ENCODE measurements at places on chromosomes 4 and X.

- DNase-seq = no peak
Observed at GRCh38 chrX:67721321-67721720, 177.5 kb downstream of the AR start.

DNA sequence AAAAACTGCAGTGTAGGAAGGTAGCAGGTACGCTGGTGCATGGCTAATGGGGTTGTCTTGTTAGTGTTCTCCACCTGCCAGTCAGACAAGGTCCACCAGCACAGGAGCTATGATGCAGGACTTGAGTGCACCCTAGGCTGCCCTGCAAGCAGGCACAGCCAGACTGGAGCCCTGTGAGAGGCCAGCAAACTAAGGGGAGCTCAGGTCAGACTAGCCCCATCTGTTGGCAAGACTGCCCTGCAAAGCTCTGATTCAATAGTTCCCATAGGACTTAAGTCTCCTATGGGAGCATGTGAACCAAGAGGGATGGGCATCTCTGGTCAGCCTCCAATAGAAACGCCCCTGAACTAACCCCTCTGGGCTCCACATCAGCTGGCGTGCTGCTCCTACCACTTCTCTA, 1307.3 kb downstream of the C4orf33 start:
- no peak for DNase-seq

GRCh38 chrX:43741843-43742573, 85.9 kb downstream of the MAOA start:
- no peak for DNase-seq

DNA sequence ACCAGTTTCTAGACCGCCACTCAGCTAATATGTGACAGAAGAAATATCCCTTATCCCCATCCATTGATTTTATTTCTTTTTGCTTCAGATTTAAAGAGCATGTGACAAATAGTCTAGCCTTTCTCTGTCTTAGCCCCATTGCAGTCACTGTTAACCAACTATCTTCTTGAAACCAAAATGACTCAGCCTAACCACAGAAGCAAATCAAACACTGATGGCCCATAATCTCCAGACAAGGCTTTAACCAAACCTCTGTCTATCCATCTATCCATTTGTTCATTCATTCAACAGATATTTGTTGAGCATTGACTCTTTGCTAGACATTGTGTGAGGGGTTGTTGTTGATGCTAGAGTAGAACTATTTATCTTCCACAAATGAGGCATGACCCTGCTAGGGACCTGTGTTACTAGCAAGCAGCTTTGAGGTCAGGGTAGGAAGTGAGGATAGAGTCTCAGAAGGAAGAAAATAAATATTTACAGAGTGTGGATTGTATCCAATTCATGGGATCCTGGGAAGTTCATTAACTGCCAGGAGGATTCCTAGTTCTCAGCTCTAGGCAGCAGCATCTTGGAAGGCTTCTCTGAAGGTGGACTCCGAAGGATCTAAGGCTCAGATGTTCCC, 22.5 kb downstream of the HNRNPH2 start:
- DNase-seq = no peak

GRCh38 chr4:163550869-163551267, 56.4 kb downstream of the TMA16 start:
- DNase-seq = no peak

- no peak for DNase-seq
Observed at GRCh38 chr4:42150653-42151567, 1.5 kb downstream of the BEND4 start.

DNA sequence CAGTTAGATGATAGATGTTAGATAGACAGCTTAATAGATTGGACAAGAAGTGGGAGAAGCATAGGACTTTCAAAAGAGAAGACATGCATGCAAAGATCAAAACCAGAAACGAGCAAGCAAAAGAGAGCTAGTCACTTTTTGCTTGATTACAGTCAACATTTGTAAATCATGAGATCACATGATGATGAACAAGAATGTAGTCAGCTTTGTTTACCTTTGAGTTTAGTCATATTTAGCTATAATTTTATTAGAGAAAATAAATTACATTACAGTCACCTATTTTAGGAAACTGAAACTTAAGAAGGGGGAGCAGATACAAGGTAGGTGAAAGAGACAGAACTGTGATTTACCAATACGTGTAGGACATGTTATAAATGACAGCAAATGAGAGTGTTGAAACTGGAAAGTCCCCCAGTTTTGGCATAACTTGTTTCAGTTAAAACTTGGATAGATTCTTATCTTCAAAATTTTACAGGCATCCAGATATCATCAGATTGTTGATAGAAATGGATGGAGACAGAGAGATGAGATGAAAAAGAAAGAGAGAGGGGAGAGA, 1083.1 kb upstream of the PCDH10 start:
- DNase-seq = no peak

- DNase-seq = no peak
Observed at GRCh38 chr4:185576962-185577950, 41.9 kb upstream of the PDLIM3 start.

DNA sequence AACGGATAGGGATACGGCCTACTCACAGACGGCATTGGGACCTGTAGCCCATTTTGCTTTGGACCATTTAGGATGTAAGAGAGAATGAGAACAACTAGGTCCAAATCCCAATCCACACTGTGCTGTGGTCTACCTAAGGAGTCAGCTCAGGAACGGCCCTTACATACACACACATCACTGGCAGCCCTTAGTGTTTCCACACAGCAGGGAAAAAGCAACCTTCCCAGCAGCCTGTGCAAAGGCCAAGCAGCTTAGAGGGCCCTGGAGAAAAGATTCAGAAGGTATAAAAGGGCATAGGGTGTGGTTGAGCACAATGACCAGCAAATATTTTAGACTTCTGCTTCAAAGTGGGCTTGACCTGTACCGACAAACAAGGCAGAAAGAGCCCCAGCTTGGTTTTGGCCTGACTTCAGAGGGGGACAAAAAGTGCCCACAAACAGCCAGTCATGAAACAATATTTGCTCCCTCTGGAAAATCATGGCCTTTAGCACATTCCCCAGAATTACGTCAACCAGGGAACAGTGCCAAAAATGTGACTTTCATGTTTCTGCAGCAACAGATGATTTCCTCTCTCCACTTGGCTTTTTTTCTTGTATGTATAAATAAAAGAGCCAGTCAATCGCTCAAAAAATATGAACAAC, 359.5 kb upstream of the FGF16 start:
- DNase-seq = no peak

DNA sequence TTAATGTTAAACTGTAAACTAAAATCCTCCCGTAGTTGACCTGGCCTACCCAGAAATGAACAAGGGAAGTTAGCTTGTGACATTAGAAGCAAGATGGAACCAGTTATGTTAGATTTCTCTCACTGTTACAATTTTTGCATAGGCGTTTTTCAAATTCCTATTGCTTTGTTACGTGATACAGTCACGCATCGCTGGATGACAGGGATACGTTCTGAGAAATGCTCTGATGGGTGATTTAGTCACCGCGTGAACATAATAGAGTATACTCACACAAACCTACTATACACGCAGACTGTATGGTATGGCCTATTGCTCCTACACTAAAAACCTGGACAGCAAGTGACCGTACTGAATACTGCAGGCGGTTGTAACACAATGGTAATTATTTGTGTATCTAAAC, 46.7 kb upstream of the PUDP start:
- no peak for DNase-seq

- DNase-seq = no peak
Observed at GRCh38 chrX:106710771-106711170, 15.7 kb upstream of the RNF128 start.

GRCh38 chr4:107999932-108000539, 10.3 kb downstream of the HADH start:
- no peak for DNase-seq

DNA sequence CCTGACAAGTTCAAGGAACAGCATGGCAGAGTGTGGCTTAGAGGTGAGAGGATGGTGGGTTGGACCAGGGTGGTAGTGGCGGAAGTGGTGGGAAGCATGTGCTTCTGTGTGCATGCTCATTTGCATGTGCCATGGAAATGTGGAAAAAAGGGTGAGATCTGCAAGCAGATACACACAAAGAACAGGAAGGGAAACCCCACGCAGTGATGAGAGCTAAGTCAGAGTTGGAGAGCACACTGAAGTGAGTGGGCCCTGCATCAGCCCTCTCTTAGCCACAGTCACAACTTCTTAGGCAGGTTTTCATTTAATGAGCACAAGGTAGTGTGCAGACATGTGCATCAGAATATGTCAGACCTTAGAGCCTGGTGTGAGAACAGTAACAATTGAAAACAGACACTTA, 483.8 kb downstream of the AFF2 start:
- no peak for DNase-seq

- no peak for DNase-seq
Observed at GRCh38 chr4:212438-213188, 88.3 kb downstream of the ZNF718 start.

- DNase-seq = no peak
Observed at GRCh38 chr4:118883861-118884260, 4.8 kb upstream of the SYNPO2 start.

- no peak for DNase-seq
Observed at GRCh38 chr4:40990236-40990898, 224.0 kb downstream of the APBB2 start.

DNA sequence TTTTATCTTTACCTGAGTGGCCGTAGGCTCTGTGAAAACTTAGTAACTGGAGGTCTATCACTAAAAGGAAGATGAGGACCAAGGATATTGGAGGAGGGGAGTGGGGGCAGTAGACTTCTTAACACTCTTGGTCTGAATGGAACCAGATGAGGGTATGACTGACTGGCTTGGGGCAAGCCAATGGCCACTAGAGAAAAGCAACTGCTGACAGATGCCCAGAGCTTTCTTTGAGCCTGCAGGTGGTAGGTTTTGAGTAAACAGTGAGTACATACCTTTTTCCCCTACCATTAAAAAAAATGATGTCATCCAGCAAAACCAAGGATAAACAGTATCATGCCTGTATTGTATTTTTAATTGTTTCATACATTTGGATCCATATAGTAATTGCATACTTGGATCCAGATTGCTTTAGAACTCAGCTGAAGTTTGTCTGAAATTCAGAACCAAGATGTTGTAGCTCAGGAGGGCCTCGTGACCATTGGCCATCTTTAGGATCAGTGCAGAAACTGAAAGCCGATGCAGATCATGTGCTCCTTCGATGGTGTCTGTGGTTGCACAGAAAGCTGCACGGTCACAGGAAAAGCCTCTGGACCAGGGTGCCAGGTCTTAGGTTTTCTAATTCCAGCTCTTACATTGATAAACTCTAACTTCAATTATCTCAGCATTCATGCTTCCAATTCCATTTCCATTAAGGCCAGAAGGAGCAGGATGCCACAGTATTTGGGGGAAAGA, 131.0 kb downstream of the PDGFRA start:
- DNase-seq = no peak

- no peak for DNase-seq
Observed at GRCh38 chr4:40628888-40629287, 776 bp downstream of the RBM47 start.

DNA sequence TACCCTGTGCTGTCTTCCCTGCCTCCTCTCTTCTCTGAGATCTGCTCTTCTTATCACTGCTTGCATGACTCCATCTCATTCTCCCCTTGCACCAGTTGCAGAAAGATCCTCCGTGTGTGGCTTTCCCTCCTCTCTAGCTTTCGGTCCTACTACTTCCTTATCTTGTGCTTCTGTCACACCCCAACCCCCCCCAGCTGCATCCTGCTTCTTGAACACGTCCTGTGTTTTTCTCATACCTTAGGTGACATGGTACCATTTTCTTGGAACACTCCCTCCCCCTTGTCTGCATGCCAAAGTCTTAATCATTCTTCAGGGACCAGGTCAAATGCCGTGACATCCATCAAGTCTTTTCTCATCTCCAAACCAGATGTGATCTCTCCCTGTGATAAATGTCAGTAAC, 46.4 kb downstream of the FHL1 start:
- no peak for DNase-seq

DNA sequence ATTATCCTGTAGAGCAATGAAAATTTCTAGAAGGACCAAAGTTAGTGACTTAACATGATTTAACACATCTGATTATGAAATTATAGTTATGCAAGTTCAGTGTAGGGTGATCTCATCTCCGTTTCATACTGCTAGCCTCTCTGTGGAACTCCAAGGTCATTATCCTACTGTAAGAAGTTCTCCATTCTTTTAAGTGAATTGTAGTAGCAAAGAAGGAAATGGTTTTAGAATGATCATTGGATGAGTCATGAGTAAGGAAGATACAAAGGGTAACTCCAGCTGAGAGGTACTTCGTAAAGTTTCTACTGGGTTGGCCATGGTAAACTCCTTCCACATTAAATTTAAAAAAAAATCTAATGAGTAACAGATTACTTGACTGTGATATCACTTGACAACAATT, 215.0 kb upstream of the GIMD1 start:
- DNase-seq = no peak

- DNase-seq = no peak
Observed at GRCh38 chr4:148704291-148704690, 262.1 kb upstream of the NR3C2 start.

GRCh38 chr4:43757147-43757546, 691.5 kb downstream of the KCTD8 start:
- DNase-seq = no peak

GRCh38 chr4:140331245-140331644, 42.2 kb upstream of the SCOC start:
- DNase-seq = no peak

DNA sequence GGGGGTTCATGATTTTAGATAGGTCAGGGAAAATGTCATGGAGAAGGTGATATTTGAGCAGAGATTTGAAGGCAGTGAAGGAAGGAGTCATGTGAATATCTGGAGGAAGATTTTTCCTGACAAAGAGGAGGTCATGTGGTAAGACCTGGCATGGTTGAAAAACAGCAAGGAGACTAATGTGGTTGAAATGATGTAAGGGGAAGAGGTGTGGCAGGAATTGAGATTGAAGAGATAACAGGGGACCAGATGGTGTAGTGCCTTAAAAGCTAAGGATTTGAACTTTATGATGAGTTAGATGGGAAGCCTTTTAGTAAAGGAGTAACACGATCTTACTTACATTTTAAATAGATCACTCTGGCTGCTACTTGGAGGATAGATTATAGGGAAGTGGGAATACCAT, 210.9 kb downstream of the RTL9 start:
- no peak for DNase-seq
